ENCODE measurements at places on chromosomes 13 and 19.

DNA sequence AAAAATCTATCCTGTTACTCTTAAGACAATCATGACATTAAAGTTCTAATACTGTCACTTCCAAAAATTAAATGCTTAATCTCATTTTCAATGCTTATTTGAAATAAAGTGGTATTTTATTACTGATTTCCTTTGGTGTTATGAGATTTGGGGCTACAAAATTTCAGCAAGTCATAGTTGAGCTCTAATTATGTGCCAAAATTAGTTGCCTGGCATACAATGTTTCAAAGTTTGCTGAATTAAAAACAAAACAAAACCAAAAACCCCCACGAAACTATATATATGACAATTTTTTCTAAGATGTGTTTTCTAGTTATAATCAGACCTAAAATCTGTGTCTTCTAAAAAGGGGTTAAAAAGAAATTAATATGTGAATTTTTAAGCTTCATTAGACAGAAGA lies 62.2 kb downstream of the KCNRG start:
- no peak for DNase-seq

- no peak for DNase-seq
Measured at GRCh38 chr13:43273362-43273761, 250.0 kb downstream of the DNAJC15 start.

DNA sequence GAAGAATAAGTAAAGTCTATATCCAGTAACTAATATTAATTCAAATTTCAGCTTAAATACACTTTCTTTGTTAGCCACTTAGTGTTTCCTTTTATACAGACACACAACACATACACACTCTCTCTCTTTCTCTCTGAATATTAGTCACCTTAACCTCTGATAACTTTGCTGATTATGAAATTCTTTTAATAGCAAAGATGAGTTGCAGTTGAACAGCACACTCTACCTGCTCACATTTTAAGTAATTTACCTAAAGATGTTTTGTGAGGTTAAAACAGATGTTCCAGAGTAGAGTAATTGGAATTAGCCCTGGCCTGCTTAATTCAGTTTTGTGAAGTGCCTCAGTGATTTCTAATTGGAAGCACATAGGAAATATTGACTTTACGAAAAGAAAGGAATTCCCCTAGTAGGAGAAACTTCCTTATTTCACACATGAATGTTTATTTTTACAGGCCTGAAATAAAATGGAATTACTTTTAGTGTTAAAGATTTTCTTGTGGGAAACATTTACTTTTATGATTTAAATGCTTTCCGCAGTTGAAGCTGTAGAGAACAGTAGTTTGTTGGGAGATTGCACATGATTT lies 184.3 kb downstream of the MYO16 start:
- no peak for DNase-seq

DNA sequence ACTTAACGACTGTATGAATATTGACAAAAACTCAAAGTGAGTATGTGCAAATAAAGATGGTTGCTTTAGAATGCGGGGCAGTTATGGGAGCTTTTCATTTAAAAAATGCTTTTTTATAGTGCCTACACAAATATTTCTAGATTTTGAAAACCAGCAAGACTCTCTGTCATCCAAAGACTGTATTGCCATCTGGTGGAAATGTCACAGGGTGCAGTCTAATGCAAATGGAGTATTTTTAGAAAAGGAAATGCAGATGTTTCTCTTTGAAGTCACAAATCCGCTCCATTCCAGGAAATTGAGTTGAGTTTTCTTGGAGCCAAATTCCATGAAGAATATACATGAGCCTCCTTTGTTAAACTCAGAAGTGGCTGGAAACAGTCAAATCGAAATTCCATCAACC lies 2.3 kb upstream of the C1QTNF9B start:
- no peak for DNase-seq

- no peak for DNase-seq
Measured at GRCh38 chr13:36815062-36815461, 4.0 kb upstream of the RFXAP start.

Measured in stimulated activated CD4-positive, alpha-beta T cell treated with anti-CD3 and anti-CD28 coated beads, Interleukin-1b, Interleukin-23, amount 100 ng/mL, for 4 hours (primary cell).